ENCODE measurements at places on chromosomes 13 and 19. TPM values are rescaled to one million over a fixed set of nuclear protein-coding genes. Genes with fewer than 3 reads are reported as not detected.

DNA sequence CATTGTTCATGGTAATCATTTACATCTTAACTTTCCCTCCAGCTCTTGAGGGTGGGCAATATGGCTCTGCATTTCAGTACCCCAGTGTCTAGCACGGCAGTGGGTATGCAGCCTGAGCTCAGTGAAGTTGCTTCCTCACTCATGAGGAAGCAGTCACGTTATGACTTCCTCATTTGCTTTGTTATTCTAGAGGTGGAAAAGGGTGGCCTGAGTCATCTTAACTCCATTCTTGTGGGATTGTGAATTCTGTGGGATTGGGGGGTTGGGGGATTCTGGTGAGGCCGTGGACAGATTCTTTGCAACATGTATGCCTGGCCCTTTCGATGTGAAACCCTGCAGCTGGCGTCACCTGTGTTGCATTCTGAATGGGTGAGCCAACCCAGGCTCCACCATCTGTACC is 406.7 kb upstream of the ZNF507 start:
- DNase-seq, result no peak

GRCh38 chr19:9620842-9621155 is 233 bp downstream of the ZNF561 start:
- DNase-seq, result no peak

GRCh38 chr19:57110592-57111328 is 9.0 kb upstream of the USP29 start:
- DNase-seq, result no peak

DNA sequence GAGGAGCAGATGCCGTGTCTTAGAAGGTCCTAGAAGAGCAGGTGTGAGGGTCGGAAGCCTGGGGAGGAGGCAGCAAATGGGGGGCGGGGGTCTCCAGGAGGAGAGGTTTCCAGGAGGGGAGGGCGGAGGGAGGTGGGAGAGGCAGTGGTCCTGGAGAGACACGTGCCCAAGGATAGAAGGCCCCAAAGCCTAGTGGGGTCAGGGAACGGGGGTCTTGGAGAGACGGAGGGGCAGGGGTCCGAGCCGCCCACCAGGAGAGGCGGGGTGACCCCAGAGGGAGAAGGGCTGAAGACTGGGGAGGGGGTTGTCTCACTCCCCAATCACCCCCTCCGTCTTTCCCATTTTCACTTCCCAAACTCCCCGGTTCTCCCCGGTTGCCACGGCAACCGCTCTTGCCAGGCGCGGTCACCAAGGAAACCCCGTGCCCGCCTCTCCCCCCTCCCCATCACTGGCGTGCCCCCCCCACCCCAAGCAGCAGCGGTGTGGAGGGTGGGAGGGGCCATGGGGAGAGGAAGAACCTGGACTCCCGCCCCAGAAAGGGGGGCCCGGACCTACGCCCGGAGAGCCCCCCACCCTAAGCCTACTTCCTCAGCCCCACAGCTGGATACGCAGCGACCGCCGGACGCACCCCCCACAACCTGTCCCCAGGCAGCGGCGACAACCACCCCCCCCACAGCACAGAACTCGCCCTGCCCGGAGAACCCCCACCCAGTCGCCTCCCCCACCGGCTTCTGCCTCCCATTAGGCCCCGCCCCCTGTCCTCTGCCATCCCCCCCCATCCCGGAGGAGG is 988 bp downstream of the LRRC4B start:
- DNase-seq, result no peak

DNA sequence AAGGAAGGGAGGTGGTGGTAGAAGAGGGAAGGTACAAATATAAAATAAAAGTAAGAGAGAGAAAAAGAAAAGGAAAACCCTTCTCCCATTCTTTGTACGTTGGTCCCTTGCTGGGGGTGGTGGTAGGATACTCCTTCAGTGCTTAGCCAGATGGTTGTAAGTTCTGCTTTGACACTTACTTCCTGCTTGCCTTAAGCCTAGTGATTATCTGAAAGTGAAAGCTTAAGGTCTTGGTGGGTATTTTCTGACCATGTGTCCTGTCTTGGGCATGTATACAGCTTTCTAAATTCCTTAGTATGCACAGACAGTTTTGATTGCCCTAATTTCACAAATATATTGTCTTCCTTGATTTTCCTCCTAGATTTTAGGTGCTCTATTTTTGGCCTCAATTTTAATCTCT is 314.8 kb downstream of the PCDH17 start:
- DNase-seq, result no peak

DNA sequence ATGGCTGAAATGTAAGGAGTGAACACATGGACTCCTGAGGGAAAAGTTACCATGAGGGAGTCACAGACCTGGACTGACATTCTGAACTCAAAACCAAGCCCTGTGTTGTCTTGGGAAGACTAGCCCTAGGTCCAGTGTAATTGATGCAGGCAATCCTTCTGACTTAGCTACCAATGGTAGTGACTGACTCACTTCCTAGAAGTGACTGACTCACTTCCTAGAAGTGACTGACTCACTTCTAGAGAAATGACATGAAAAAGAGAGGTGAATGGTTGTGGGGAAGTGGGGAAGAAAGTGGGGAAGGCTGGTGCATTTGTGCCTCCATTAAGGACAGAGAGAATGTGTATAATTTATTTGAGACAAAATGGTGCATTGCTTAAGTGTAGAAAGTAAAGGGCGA is 49.9 kb downstream of the EDNRB start:
- DNase-seq, result no peak

- no peak for DNase-seq
Observed at GRCh38 chr19:50332244-50333038, 3.3 kb upstream of the KCNC3 start.

TMEM145 gene
- 0.20 TPM for total RNA-seq

COL4A2 gene
- total RNA-seq, result 604 TPM

LILRA5 gene
- not detected for total RNA-seq

Data from tibial nerve (tissue), 4 donors.